Kidney epithelial cell (primary cell): ENCODE measurements at places on chromosomes 2 and 18.

- no peak for DNase-seq
Measured at GRCh38 chr2:29469961-29470360, 354.7 kb downstream of the CLIP4 start.

- DNase-seq: no peak
Measured at GRCh38 chr2:171294608-171295007, 133.9 kb upstream of the TLK1 start.

DNA sequence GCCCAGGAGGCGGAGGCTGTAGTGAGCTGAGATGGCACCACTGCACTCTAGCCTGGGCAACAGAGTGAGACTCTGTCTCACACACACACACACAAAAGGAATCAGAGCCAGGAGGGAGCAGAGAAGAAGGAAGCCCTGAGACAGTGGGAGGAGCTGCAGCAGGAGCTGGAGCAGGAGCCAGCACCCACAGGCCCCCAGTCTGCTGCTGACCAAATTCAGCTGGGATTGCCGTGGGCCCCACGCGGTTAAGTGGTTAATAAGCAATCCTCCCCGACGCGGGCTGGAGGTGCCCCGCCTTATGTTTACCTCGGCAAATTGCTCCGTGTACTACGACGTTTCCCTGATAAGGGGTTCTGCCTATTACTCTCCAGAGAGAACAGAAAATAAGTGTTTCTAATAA lies 265.3 kb downstream of the TWIST2 start:
- DNase-seq: no peak

DNA sequence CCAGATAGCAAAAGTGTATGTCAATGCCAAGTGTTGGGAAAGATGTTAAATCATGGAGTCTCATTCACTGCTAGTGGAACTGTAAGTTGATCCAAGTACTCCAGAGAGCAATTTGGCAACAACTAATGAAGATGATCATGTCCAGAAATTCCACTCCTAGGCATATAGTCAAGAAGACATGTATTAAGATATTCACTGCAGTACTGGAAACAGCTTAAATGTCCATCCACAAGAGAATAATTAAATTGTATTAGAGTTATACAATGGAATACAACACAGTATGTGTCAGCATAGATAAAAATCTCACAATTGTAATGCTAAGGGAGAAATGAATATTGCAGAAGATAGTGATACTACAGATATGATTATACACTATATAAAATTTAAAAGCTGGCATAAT lies 15.2 kb upstream of the LBH start:
- no peak for DNase-seq

- no peak for DNase-seq
Measured at GRCh38 chr2:72636210-72636609, 189.6 kb downstream of the EXOC6B start.

DNA sequence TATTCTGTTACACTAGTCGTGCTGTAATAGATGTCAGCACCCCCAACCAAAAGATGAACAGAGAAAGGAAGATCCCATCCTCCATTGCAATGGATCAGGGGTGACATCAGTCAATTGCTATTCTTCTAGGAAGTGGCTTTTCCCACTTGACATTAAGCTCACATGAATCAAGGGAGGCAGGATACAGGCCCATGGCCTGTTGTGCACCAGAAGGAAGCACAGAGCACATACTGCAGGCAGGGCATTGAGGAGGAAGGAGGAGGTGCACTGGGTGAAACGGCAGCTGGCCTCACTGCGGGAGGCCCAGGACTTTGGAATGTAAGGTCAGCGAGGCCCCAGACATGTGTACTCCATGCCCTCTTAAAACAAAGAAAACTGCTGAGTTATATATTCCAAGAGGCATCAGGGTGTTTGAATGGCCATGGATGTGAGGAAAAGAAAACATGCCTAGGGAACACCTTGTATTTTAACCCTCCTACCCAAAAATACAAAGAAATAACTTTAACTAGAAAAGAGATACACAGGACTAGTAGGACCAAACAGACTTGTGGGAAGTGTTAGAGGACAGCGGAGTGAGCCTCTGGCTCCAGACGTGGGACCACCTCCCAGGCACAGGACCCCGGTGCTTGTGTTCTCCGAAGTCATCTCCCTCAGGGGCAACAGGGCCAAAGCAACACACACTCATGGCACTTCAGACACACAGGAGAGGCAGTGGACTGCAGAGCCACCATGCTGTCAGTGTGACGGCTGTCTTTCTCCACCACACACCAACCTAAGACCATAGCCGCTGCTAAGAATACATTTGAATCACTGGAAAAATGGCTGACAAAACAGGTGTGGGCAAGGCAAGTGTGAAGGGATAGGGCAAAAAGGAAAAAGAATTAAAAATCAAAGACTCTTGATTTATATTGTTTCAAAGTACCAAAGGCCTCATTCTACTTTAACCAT lies 51.4 kb upstream of the RIOK3 start:
- peak; percentile 63 for DNase-seq

DNA sequence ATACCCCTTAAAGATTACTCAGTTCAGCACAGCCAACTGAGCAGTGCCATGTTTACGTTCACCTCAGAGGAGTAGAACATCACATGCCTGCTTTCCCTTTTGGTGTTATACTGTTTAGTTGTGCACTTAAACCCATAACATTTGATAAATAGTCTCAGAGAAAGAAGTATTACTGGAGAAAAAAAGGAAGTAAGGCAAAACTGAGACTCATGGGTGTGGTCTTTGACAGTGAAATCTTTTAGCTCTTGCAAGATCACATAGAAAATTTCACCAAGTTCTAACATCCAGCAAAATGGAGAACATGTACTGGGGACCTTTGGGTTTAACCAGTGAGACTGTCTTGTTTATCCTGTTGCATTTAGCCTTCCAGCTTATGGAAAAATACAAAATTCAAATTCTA lies 5.6 kb downstream of the TANK start:
- no peak for DNase-seq
